ENCODE measurements at places on chromosomes 2 and 18.

GRCh38 chr2:66729416-66730330 lies 294.7 kb downstream of the MEIS1 start:
- no peak for DNase-seq

- DNase-seq = no peak
These were observed 13.3 kb downstream of the MRPL44 start for GRCh38 chr2:223970343-223971128.

- DNase-seq = no peak
These were observed 140.9 kb upstream of the CRIM1 start for GRCh38 chr2:36214691-36215090.

- DNase-seq = no peak
These were observed 43.4 kb downstream of the KIAA1328 start for GRCh38 chr18:36872329-36872728.

DNA sequence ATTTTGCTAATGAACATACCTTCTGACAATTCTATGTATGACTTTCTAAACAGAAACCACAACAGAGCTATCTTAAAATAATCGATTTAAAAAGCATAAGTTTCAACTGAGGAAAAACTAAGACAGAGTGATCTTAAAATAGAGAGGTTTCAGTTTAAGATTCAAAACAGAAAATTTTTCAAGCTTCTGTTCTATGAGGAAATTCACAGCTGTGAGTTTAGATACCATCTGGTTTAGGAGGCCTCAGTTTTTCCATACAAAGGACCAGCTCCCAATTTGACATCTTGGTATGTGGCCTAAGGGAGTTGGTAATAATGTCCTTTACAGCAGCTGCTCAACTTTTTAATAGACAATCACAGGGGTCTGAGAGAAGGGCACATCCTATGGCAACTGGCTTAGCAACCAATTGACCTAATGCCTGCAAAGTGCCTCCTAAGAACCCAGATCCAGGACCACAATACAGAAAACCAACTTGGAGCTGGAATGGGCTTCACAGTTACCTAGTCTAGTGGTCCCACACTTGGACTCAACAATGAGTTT lies 39.7 kb downstream of the MDH1 start:
- DNase-seq = no peak

DNA sequence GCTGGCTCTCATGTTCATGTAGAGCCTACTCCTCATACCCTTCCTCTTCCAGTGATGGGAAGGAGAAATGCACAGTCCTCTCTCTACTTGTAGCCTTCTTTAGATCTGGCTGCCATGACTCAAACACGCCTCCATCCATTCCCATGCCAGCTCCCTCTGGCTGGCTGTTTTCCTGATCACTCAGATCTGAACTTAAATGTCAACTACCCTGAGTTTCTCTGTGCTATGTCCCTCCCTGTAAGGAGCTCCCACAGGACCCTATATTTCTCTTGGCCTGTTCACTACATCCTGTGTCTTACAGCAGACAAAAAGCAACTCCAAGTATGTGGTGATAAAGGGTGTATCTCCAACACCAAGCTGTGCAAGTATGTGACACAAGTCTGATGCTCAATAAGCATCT lies 152.4 kb downstream of the TCF4 start:
- no peak for DNase-seq

DNA sequence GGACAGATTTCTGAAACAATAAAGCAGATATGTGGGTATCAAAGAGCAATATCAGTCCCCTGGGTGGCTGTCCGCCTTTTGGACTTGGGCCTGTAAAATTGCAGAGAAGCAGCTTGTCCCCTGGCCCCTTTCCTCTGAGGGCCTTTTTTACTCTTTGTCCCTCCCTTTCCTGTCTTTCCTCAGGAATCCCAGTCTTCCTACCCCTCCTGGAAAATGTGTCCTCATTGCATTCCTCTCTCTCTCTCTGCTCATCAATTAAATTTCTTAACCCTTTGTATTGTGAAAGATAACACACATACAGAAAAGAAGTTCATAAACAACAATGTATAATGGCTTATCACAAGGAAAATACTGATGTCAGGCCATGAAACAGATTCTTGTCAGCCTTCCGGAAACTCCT lies 3.0 kb upstream of the GRB14 start:
- no peak for DNase-seq

GRCh38 chr18:74264303-74265020 lies 27.3 kb downstream of the CYB5A start:
- DNase-seq = no peak

GRCh38 chr2:5933669-5934068 lies 241.5 kb downstream of the SOX11 start:
- DNase-seq = no peak

DNA sequence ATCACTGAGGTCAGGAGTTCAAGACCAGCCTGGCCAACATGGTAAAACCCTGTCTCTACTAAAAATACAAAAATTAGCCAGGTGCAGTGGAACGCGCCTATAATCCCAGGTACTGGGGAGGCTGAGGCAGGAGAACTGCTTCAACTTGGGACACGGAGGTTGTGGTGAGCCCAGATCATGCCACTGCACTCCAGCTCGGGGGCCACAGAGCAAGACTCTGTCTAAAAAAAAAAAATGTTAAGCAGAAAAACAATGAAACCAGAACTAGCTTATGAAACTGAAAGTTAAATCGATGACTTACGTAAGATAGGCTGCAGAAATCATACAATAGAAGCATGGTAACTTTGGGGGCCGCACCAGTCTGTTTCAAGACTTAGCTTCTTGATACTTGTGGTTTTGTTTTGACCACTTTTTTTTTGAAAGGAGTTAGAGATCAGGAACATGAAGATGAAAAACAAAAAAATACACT lies 6.2 kb upstream of the GPR155 start:
- no peak for DNase-seq
